ENCODE measurements at places on chromosomes 7 and 10.

DNA sequence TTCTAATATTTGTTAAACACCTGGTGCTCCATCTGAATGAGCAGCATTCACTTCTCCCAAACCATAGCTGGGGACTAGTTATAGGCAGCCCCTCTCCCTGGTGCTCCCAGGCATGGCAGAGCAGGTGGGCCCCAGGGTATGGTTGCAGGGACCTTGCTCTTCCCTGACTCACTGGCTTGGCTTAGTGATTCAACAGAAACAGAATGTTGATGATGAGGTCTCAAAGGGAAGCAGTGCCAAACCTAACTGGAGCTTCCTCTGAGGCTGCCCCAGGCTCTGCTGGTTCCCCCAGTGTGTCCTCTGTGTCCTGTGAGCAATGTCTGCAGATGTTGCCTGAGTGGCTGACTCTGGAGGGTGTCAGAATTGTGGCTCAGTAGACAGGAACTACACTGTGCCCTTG lies 3.7 kb downstream of the GPR26 start:
- DNase-seq: peak; percentile 50

GRCh38 chr7:142720172-142720773 lies 29.0 kb upstream of the PRSS1 start:
- no peak for DNase-seq

DNA sequence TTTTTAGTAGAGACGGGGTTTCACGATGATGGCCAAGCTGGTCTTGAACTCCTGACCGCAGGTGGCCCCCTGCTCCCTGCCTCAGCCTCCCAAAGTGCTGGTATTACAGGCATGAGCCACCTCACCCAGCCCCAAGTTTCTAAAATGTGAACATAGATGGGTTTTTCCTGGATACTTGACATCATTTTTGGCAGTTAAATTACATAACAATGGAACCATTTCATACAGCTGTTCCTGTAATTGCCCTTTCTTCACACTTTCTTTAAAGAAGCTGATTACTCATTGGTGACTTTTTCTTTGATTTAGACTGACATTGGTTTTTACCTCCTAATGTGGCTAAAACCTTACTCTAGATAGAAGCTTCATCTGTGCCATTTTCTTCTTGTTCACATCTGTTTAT lies 5.9 kb downstream of the ZKSCAN1 start:
- no peak for DNase-seq

- no peak for DNase-seq
Observed at GRCh38 chr7:78677391-78677790, 776.1 kb downstream of the MAGI2 start.

- DNase-seq: no peak
Observed at GRCh38 chr7:50393547-50394252, 56.5 kb downstream of the FIGNL1 start.

GRCh38 chr7:114109721-114110120 lies 190.9 kb upstream of the PPP1R3A start:
- DNase-seq: no peak

DNA sequence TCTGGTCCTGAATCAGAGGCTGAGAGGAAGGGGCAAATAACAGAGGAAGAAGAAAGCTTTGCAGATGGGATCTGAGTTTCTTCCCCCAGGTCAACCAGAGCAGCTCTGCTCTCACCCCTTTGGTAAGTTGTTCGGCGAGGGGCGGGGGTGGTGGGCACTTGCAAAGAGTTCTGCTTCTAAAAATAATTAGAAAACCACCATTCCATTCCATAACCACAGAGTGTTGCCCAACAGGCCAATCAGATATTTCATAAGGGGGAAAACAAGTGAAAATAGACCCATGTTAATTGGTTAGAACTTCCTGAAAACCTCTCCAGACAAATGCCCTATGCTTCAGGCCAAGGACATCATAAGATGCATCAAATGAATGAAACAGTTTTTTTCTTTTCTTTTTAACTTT lies 43.6 kb upstream of the R3HCC1L start:
- no peak for DNase-seq

DNA sequence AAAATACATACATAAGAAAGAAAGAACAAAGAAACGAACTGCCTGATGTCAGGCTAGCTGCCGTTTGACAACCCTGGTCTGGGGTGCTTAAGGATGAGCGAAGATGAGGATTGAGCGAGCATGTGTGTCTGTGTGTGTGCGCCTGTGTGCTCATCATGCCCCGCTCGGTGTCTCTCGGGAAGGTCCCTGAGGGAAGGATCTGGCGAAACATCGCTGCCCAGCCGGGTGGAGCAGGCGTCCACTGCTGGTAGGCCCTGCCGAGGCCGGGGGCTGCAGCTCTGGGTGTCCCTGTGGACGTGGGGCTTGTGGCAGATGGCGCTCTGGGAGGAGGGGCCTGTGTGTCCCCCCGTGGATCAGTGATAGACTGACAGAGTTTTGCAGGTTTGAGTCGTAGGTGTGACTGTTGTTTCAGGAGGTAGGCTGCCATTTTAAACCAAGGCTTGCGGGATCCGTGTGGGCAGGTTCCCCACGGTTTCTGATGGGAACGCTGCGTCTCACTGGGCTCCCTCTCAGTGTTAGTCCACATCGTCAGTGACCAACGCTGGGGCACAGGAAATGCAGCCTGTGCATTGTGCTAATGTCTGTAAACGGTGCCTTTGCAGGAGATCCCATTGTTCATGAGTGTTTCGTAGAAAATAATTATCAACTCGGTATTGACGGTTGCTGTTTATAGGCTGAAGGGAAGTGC lies 5.9 kb upstream of the SUN1 start:
- DNase-seq: no peak

DNA sequence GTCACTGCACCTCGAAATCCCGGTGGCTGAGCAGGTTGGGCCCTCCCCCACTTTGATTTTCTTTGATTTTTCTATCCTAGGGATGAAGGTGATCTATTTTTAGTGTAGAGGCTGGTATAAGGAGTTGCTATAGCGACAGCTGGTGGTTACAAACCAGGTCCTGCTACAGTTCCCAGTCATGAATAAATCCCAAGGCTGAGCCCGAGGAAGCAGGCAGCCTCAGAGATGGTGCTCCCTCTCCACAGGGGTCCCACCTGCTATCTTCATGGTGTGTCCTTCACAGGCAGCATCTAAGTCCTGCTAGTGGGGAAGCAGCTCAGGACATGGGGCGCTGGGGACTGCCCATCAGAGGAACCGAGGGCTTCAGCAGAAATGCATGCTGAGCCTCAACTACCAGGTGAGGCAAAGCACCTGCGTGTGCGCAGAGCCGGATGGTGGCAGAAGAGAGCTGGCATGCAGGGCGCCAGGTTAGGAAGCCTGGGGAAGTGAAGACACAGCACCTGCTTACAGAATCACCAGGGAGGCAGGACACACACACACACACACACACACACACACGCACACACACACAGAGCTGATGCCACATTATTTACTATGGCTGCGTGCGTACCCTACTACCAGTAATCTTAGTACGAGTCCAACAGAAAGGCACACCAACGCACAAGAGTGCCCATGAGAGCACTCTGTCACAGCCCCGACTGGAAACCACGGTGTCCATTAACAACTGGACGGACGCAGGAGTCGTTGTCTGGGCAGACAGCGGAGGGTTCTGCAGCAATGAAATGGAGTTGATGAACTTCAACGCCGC lies 150.9 kb downstream of the PRKAG2 start:
- DNase-seq: no peak

DNA sequence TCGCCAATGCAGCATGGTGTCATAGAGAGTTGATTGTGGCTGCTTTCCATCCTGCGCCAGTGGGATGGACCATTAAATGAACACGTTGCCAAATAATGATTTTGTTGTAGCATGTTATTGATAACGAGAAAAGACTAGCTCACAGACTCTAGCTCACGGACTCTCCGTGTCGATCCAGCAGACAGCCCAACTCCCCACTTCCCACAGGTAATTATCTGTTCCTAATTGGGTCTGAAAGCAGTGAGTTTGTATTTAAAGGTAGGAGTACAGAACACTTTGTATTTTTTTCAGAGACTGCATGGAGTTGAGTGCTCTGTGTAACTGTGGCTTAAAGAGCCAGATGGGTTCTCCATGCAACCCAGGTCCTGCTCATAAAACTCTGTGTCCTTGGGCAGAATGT lies 1250.5 kb downstream of the TYW1 start:
- DNase-seq: no peak

DNA sequence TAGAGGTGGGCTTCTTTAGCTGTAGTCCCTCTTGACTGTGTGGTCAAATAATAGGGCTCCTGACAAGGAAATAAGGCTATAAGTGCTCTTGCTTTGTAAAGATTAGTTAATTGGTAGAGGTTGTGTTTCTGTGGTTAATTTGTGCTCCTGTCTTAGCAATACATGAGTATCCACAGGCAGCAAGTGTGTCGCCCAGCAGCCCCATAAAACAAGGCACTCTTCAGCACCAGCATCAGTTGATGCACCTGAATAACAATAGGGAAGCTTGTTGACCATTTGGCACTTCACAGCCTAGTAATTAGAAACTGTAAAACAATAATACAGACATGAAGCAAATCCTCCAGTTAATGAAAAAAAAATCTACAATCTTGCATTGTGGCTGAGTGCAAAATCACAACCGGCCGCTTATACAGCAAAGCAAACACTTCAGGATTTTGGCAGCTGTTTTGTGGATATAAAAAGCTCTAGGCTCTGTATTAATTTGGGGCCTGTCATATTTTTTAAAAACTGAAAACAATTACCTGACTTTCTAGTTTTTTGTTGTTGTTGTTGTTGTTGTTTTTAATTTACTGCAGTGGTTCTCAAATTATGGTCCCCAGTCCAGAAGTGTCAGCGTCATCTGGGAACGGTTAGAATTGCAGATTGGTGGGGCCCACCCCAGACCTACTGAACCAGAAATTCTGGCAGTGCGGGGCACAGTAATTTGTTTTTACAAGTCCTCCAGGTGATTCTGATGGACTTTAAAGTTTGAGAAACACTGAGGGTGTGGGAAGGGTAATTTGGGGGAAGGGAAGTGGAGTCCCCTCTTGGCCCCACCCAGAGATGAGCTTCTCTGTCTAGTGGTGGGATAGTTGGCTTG lies 56.8 kb downstream of the AUTS2 start:
- no peak for DNase-seq

DNA sequence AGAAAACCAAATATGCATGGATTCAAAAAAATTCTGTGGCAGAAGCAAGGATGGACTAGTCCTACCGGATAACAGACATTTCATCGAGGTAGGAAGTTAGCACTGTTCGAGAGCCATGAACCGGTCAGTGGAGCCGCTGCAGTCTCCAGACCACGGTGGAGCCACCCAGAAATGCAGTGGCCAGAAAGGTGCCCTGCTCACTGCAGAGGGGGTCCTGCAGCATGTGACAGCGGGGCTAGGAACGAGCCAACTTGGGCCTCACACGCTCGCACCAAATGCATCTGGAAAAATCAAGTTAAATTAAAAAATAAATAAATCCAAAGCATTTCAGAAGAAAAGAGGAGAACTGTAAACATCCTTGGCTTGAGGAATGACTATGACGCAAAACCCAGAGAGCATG lies 13.1 kb upstream of the CFAP46 start:
- no peak for DNase-seq

DNA sequence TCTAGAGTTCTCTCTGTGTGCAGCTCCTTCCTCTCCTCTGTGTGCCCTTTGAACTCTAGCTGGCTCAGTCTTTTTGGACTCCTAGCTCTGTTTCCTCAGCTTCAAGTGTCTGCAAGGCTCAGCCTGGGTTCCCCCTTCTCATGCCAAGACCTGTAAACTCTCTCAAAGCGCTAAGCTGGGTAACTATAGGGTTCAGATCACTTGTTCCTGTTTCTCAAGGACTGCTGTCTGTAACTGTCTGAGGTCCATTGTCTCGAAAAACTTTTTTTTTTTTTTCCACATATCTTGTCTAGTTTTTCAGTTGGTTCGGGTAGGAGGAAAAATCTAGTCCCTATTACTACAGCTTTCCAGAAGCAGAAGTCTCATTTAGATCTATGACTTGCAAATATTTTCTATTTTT lies 46.6 kb upstream of the PPP1R17 start:
- no peak for DNase-seq

- DNase-seq: no peak
Observed at GRCh38 chr7:158645842-158646241, 58.2 kb upstream of the PTPRN2 start.

- peak; percentile 4 for DNase-seq
Observed at GRCh38 chr10:36739884-36740445, 385.4 kb upstream of the ANKRD30A start.

DNA sequence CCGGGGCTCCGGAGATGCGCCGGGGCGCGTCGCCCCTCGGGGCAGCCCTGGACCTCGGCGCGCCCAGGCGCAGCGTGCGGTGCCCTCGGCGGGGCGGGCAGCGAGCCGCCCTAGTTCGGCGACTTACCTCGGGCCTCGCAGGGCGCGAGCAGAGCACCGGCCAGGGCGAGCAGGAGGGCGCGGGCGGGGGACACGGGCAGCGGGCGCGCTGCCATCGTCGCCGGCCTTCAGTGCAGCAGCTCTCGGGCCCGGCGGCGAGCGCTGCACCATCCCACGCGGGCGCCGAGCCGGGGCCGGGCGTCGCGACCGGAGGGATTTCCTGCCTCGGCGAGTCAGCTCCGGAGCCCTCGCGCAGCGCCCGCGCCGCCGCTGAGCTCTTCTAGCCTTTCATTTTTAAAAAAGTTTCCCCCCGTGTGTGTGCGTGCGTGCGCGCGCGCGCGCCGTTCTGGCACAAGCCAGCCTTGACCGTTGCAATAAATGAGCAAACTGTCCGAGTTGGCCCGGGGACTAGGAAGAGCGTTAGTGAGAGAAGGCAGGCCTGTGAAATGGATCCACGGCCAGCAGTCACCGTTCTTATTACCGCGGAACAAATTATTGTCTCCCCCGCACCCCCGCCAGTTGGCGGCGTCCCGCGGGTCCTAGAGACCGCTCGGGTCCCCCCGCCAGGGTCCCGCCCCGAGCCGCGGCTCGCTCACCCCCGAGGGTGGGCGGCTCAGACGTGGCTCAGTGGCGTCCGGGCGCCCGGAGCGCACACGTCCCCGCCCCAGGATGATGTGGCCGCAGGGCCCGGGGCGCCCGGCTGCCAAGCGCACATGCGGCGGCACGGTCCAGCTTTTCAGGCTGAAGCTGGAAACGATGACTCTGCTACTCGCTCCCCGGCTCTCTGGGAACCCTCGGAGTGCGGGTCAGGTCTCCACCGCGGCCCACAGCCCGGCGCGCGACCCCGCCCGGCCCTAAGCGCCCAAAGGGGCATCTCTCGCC lies at the start of gene ADAM12:
ADAM12 (minus strand) TSS at position 547 of the 981 bp plus-strand sequence; CDS start at position 215, 332 bp downstream.
- DNase-seq: peak; percentile 67

Data from ELR (cell line).